Stimulated activated CD8-positive, alpha-beta memory T cell treated with anti-CD3 and anti-CD28 coated beads, Interleukin-4, amount 100 ng/mL, for 24 hours (primary cell): ENCODE measurements at places on chromosomes 4 and X.

DNA sequence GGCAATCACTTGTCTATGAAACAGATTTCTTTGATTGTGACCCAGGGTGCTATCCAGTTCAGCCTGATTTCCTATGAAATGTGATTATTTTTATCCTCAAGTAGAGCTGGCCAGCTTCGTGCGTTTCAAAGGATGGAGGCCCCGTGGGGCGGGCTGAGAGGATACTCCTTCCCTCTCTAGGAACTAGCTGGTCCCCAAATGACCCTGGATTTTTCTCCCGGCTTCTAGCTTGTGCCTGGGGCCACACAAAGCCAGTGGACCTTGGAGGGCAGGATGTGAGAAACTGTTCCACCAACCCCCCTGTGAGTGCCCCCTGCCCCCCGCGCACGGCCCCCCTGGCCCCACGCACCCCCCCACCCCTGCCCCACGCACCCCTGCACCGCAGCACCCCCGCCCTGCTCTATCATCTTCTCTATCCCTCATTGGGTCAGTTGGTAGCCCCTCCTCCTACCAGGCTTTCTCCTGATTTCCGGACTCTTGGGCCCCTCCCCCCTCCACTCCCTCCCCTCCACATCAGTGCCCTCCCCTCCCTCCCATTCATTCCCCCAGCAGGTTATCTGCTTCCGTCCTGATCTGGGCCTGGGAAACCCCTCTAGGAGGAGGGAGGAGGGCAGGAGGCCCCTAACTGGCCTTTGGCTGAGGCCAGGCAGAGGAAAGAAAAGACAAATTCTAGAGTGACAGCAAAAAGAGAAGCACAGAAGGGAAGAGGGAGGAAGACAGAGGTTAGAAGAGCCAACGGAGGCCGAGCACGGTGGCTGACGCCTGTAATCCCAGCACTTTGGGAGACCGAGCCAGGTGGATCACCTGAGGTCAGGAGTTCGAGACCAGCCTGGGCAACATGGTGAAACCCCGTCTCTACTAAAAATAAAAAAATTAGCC, 3.3 kb downstream of the XPNPEP2 start:
- DNase-seq = no peak

DNA sequence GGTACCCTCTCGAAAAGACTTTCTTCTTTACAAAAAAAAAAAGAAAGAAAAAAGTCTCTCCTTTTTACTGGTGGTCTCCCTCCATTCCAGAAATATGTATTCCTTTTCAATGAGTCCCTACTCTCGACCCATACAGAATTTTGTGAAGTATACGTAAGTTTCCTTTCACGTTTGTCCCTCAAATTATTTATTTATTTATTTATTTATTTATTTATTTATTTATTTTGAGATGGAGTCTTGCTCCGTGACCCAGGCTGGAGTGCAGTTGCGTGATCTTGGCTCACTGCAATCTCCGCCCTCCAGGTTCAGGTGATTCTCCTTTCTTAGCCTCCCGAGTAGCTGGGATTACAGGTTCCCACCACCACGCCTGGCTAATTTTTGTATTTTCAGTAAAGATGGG, 429.2 kb upstream of the AR start:
- no peak for DNase-seq

GRCh38 chrX:5748586-5749150, 480.0 kb downstream of the NLGN4X start:
- DNase-seq = no peak

- DNase-seq = no peak
These were observed 38.7 kb downstream of the RTL9 start for GRCh38 chrX:110397339-110397738.

DNA sequence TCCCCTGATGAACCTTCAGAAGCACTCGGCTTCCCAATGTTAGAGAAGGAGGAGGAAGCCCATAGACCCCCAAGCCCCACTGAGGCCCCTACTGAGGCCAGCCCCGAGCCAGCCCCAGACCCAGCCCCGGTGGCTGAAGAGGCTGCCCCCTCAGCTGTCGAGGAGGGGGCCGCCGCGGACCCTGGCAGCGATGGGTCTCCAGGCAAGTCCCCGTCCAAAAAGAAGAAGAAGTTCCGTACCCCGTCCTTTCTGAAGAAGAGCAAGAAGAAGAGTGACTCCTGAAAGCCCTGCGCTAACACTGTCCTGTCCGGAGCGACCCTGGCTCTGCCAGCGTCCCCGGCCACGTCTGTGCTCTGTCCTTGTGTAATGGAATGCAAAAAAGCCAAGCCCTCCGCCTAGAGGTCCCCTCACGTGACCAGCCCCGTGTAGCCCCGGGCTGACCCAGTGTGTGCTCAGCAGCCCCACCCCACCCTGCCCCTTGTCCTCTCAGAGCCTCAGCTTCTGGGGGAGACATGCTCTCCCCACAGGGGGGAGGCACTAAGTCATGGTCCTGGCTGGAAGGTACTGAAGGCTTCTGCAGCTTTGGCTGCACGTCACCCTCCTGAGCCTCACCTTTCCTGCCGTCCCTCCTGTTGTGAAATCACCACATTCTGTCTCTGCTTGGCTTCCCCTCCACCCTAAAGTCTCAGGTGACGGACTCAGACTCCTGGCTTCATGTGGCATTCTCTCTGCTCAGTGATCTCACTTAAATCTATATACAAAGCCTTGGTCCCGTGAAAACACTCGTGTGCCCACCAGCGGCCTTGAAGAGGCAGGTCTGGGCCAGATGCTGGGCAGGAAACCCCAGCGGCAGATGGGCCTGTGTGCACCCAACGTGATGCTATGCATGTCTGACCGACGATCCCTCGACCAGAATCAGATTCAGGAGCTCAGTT, 34.7 kb downstream of the NOP14 start:
- DNase-seq = no peak
